GM12878 (cell line): ENCODE measurements at places on chromosomes 1 and 21.

- no peak for DNase-seq
These were observed 18.8 kb upstream of the PWP2 start for GRCh38 chr21:44088401-44088780.

- DNase-seq, result no peak
These were observed 38.7 kb downstream of the ZBTB40 start for GRCh38 chr1:22490309-22490708.

DNA sequence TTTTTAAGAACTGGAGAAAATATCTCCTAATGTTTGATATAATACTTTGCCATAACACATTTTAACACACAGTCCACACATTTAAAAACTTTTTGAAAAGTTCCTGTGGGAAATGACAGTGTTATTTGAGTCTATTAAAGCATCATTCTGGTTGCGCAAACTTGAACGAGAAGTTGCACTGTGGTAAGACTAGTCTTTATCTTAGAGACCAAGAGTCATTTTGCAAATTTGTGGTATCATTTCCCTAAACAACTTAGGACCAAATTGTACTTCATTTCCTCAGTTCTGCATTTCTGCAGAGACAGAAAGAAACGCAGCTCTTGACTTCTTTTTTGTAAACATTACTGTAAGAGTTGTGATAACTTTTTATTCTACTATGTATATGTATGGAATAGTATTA is at the start of gene RGS18:
RGS18 (plus strand) TSS at position 282 of the 400 bp plus-strand sequence. CDS start 176 bp downstream, outside the sequence.
- peak; percentile 11 for DNase-seq

DNA sequence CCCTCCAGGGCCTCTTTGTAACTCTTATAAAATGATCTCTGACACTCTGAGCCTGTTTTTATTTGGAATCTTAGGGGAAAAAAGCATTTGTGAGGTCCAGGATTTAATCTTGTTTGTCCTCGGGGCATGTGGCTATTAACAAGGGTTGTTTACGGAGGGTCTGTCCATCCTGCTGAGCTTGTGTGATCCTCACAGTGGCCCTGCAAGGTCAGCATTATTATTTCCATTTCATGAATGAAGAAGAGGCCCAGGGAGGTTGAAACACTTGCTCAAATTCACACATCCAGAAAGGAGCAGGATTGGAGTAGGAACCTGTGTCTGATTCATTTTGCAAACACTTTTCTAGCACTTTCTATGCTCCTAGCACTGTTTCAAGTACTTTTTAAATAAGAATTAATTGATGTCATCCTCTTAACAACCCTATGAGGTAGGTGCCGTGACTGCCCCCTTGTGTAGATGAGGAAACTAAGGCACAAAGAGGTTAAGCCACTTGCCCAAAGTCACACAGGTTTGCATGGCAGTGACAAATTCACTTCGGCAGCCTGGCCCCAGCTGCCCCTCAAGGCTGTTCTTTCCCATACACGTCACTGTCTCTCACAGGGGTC is 178.9 kb downstream of the MIS18A start:
- no peak for DNase-seq

GRCh38 chr21:40976198-40977109 is 129.5 kb upstream of the DSCAM start:
- DNase-seq, result no peak
